ENCODE measurements at places on chromosomes 16 and 17. TPM values are rescaled to one million over a fixed set of nuclear protein-coding genes. Genes with fewer than 3 reads are reported as not detected.

DNA sequence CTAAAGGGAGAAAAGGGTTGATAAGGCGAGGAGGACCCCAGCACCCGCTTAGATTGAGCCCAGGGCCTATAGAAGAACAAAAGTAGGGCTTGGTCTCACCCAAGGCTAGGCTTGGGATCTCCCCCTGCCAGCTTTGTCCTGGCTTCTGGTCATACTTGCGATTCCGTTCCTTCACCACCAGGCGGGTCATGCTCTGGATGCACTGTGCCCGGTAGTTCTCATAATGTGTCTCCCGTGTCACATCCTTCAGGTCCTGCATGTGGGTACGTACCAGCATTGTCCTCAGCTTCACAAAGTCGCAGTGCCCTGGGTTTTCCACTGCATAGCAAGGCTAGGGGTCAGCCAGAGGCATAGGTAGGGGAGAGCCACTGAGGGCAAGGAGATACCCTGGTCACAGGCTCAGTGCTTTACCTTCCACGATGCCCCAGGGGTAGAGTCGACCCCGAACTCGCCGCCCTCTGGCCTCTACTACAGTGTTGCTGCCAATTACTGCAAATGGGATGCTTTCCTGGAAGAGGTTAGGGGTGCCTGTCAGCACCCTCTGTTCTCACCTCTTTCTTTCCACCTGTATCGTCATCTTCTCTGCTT lies 6.5 kb upstream of the MTMR4 start:
- no peaks in the 10 kb centered on the region for H3K27me3 ChIP-seq
- no peak overlapping the region for H3K27ac ChIP-seq
- no peak overlapping the region for H3K4me3 ChIP-seq
- no peak for DNase-seq
- no peaks in the 10 kb centered on the region for H3K36me3 ChIP-seq

DNA sequence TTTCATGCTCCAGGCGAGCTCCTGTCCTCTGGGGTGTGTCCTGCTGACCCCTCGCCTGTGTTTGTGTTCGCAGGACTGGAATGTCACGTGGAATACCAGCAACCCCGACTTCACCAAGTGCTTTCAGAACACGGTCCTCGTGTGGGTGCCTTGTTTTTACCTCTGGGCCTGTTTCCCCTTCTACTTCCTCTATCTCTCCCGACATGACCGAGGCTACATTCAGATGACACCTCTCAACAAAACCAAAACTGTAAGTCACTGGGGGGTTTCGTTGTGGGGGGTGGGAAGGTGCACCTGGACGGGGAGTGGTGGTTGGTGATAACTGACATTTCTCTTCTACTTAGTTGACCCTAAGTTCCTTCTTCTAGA lies 58.3 kb downstream of the ABCC1 start:
- no peaks in the 10 kb centered on the region for H3K27me3 ChIP-seq
- H3K36me3 ChIP-seq: no peaks in the 10 kb centered on the region
- H3K27ac ChIP-seq: peak overlapping the region; percentile 24
- H3K4me3 ChIP-seq: no peak overlapping the region

- no peak overlapping the region for H3K4me3 ChIP-seq
- H3K27me3 ChIP-seq: no peaks in the 10 kb centered on the region
- no peak overlapping the region for H3K27ac ChIP-seq
- H3K4me1 ChIP-seq: peaks cover 27% of the 10 kb centered on the region
- DNase-seq: no peak
These were observed 151.2 kb downstream of the ZNF423 start for GRCh38 chr16:49704586-49705155.

GRCh38 chr16:86806838-86807351 lies 228.5 kb downstream of the FOXL1 start:
- H3K4me3 ChIP-seq: no peak overlapping the region
- no peak overlapping the region for H3K27ac ChIP-seq
- no peaks in the 10 kb centered on the region for H3K36me3 ChIP-seq
- no peaks in the 10 kb centered on the region for H3K4me1 ChIP-seq
- peaks cover 80% of the 10 kb centered on the region for H3K27me3 ChIP-seq

The CLEC19A gene
- not detected for polyA plus RNA-seq

GRCh38 chr16:72317446-72317845 lies 145.5 kb upstream of the PMFBP1 start:
- no peak overlapping the region for H3K27ac ChIP-seq
- DNase-seq: no peak
- H3K36me3 ChIP-seq: no peaks in the 10 kb centered on the region
- H3K4me1 ChIP-seq: no peaks in the 10 kb centered on the region

GRCh38 chr17:28950752-28951427 lies 428 bp downstream of the PHF12 start:
- peak overlapping the region; percentile 87 for H3K4me3 ChIP-seq
- H3K27me3 ChIP-seq: no peaks in the 10 kb centered on the region
- H3K4me1 ChIP-seq: peaks cover 34% of the 10 kb centered on the region
- no peak for DNase-seq

DNA sequence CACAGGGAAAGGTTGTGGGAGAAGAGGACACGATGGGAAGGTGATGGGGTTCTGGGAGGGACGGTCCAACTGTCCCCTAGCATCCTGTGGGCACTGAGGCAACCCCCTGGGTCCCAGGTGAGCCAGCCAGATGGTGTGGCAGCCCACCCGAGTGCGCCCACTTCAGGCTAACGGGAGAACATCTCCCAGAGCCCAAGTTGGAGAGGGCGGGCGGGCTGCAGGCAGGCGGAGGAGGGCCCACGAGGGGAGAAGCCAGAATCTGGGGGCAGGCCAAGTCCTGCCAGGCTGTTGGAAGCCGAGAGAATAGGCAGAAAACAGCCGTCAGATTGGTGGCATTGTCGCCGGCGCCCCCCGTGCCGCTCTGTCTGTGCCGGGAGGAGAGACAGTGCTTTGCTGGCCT lies 13.8 kb upstream of the ABCC3 start:
- DNase-seq: no peak
- peaks cover 7% of the 10 kb centered on the region for H3K27me3 ChIP-seq
- H3K36me3 ChIP-seq: no peaks in the 10 kb centered on the region

- DNase-seq: no peak
- no peaks in the 10 kb centered on the region for H3K27me3 ChIP-seq
- H3K4me3 ChIP-seq: no peak overlapping the region
- H3K4me1 ChIP-seq: no peaks in the 10 kb centered on the region
- no peak overlapping the region for H3K27ac ChIP-seq
These were observed 31.4 kb downstream of the MYO15A start for GRCh38 chr17:18139949-18140348.

GRCh38 chr16:79150151-79150550 lies 450.4 kb downstream of the MAF start:
- DNase-seq: no peak
- H3K27me3 ChIP-seq: no peaks in the 10 kb centered on the region
- no peak overlapping the region for H3K27ac ChIP-seq
- no peaks in the 10 kb centered on the region for H3K4me1 ChIP-seq
- H3K4me3 ChIP-seq: no peak overlapping the region

DNA sequence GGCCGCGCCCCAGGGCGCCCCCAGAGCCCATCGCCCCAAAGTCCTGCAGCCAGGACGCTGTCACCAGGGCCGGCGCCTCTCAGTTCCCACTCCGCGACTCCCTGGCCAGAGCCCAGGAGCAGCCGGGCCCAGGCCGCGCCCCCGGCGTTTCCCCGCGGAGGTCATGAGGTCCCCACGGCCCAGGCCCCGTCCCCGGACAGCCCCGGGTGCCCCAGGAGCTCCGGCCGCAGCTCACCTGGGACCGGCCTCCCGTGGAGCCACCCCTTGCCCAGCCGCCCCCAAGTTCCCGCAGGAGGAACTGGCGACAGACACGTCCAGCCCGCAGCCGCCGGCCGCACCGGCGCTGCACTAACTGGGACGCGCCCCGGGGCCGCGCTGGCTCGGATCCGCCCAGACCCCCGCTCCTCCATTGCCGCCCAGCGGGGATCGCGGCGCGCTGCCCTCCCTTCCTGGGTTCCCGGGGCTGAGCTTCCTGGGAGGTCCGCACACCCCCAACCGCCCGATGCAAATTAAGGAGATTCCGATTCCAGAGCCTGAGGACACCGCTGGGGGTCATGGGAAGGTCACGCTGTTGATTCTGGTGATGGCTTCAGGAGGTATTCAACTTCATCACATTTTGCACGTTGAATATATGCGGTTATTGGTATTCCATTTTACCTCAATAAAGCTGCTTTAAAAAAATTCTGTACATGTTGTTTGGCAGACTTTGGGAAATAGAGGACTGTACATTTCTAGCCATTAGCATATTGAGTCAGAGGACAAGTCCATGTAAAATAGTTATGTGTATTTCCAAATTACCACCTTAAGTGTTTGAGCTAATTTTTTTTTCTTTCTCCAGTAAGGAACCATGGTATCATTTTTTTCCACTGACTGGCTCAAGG lies 9.9 kb downstream of the AHSP start:
- H3K27me3 ChIP-seq: peaks cover 15% of the 10 kb centered on the region
- DNase-seq: no peak
- H3K4me1 ChIP-seq: no peaks in the 10 kb centered on the region
- H3K36me3 ChIP-seq: no peaks in the 10 kb centered on the region

DNA sequence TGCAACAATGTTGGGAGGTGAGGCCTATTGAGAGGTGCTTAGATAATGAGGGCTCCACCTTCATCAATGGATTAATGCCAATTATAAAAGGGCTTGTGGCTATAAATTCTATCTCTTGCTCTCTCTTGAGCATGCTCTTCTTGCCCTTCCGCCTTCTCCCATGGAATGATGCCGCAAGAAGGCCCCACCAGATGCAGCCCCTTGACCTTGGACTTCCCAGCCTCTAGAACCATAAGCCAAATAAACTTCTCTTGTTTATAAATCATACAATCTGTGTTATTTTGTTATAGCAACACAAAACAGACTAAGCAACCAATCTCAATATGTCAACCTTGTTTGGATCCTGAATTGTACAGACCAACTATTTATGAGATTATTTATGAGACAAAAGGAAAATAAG lies 20.0 kb downstream of the MYH10 start:
- no peaks in the 10 kb centered on the region for H3K27me3 ChIP-seq
- H3K4me3 ChIP-seq: no peak overlapping the region
- no peak for DNase-seq

The KRT25 gene
- polyA plus RNA-seq: not detected

The SHPK gene
- polyA plus RNA-seq: 2.5 TPM

- H3K36me3 ChIP-seq: peaks cover 33% of the 10 kb centered on the region
- H3K27me3 ChIP-seq: no peaks in the 10 kb centered on the region
- H3K27ac ChIP-seq: peak overlapping the region; percentile 92
- peak overlapping the region; percentile 79 for H3K4me3 ChIP-seq
These were observed 683 bp upstream of the PSMB3 start for GRCh38 chr17:38751808-38752307.

The KRT32 gene
- 0.31 TPM for polyA plus RNA-seq
